ENCODE measurements at places on chromosomes 4 and X.

DNA sequence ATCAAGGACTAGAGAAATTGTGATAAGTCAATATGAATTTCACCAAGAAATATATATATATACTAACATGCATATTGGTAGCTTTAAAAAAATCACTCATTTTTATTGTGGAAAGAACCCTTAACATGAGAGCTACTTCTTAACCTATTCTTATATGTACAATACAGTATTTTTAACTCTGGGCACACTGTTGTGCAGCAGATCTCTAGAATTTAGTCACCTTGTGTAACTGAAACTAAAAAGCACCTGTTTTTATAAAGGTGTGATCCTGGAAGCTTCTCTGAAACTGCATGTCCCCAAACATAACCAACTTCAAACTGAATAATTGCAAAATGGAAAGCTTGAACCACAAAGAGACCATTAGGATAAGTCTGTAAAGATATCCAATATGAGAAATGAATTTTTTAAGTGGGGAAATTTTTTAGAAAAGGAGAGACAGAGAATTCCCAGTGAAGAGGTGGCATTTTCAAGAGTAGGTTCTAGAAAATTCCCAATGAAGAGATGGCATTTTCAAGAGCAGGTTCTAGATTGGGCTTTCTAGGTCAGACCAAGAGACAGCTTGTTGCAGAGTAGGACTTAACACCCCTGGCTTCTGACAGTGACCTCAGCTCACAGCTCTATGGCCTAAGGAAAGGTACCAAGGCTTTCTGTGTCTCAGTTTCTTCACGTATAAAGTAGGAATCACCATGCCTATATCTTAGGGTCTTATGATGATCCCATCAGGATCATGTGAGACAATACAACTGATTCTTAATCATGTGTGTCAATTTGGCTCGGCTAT lies 22.0 kb upstream of the PPARGC1A start:
- no peak for DNase-seq

GRCh38 chrX:68763481-68763880 lies 65.3 kb upstream of the EFNB1 start:
- no peak for DNase-seq

DNA sequence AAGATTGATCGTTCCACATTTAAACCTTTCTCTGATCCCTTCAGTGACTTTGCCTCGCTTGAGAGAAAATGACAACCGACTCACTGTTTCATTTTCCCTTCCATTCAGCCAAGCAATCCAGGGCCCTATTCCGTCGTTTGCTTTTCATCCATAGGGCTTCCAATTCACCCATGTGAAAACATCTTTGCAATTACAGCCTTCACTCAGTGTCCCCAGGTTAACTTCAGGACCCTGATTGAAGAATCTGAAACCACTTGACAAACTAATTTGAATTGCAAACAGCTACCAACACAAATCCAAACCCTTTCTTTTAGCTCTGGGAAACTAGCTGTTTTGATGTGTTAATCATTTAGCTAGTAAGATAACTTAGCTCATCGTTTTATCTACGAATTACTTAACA lies 120.2 kb upstream of the FAM9C start:
- DNase-seq, result no peak

DNA sequence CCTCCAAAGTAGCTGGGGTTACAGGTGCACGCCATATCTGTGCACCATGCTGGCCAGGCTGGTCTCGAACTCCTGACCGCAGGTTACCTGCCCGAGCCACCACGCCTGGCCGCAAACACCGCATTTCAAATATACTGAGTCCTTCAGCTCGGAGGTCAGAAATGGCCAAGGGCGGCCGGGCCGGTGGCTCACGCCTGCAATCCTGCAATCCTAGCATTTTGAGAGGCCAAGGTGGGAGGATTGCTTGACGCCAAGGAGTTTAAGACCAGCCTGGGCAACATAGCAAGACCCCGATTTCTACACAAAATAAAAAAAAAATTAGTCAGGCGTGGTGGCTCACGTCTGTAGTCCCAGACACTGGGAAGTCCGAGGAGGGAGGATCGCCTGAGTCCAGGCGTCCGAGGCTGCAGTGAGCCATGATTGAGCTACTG lies 71.9 kb upstream of the PPP2R3B start:
- DNase-seq, result no peak

DNA sequence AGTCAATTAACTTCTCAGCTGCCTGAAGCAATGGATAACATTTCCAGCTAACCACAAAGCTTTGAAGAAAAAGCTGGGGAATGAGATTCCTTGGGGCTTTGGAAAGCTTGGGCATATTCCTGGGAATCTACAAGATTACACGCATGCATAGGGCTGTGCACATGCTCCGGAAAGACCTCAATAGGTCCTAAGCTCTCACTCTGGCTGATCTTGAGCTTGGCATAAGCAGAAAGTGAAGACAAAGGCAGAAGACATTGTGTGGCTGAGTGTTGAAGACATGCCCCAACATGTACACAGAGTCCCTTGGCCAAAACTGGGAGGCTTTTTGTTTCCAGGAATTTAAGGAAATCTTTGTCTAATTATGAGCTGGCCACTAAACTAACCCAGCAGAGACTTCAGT lies 31.2 kb downstream of the ATG4A start:
- no peak for DNase-seq

DNA sequence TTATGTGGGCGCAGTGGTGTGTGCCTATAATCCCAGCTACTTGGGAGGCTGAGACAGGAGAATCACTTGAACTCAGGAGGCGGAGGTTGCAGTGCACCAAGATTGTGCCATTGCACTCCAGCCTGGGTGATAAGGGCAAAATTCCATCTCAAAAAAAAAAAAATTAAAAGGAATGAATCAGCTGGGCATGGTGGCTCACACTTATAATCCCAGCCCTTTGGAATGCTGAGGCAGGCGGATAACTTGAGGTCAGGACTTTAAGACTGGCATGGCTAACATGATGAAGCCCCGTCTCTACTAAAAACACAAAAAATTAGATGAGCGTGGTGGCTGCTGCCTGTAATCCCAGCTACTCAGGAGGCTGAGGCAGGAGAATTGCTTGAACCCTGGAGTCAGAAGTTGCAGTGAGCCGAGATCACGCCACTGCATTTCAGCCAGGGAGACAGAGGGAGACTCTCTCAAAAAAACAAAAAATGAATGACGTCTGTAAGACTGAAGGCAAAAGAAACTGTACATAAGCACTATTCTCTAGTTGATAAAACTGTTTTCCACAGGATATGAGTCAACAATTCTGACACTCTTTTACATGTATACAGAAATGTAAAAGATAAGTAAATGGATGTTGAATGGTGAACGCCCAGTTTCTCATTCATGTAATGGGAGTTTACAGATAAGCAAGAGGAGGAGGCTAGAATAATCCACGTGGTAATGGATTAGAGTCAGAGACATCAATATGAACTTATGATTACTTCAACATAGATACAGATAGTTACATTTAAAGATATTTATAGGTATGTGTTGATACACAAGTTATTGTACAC lies 22.2 kb downstream of the CENPC start:
- DNase-seq, result no peak

DNA sequence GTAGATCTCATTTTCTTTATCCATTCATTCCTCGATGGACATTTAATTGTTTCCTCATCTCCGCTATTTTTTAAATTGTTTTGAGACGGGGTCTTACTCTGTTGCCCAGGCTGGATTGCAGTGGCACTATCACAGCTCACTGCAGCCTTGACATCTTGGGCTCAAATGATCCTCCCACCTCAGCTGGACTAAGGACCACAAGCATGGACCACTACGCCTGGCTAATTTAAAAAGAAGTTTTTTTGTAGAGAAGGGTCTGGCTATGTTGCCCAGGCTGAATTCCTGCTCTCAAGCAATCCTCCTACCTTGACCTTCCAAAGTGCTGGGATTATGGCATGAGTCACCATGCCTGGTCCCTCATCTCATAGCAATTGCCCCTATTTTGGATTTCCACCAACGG lies 7.0 kb upstream of the TRIML1 start:
- no peak for DNase-seq

GRCh38 chr4:6405397-6405706 lies 67.1 kb downstream of the PPP2R2C start:
- DNase-seq, result no peak

- no peak for DNase-seq
Measured at GRCh38 chr4:186642530-186642929, 81.1 kb downstream of the FAT1 start.

DNA sequence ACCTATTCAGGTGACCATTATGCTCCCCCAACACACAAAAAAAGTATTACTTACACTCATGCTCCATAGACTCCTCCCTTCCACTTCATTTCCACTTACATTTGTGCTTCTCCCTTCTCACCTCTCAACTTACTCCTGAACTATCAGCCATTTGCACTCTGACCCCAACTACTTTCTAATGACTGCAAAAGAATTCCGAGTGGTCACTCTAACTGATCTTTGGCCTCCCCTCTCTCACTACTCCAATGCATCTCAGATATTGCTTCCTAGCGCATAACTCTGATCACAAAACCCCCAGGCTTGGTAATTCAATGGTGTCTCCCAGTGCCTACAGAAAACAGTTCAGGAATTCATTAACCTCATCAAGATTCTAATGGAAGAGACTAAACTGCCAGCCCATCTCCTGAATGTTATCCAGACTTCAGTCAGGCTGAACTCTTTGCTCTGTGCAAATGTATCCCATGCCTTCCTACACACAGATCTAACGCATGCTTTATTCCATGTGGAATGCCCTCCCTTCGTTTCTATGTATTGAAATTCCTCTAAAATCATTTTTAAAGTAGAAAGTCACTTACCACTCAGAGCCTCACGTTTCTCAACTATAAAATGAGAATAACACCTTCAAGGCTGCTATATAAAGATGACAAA lies 61.1 kb downstream of the FRYL start:
- no peak for DNase-seq

DNA sequence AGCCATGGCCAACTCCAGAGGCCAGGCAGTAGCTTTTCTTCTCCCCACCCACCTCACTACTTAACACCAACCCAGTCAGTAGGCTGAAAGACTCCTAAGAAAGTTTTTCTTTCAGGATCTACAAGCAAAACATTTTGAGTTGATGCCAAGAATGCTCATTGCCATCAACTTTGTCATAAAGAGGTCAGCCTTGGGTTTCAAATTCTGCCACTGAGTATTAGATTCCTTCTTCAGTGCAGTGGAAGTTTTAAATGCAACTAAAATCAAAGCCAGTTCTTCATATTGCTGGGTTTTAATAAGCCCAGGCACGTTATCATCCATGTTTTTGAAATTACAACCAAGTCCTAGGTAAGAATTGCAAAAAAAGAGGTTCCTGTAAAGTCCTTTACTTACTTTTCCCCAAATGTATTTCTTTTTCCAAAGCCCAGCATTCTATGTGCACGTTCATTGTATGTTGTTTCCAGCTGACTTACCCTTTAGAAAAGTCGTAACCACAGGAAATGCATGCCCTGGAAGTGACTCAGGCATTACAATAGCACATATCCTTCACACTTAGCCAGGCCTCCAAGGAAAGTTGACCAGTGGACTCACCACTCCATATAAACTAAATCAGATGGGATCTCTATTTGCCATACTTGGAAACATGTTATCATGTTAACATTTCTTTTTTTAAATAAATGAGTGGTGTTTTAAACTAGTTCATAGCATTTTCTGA lies 229.9 kb downstream of the SOX3 start:
- DNase-seq, result no peak

DNA sequence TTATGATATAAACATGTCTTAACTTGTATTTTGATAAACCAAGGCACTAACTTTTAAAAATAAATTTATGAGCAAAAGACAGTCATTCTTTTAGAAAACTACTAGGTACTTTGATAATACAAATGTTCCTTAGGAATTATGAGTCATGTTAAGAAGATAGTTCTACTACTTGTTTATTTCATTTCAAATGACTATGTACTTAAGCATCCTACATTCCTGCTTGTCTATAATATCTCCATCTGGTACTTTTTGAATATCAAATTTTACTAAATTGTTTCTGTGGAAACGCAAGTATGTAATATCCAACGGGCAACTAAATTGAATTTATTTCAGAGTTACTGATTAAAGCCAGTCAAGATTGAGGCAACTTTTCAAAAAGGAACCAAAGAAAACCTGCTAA lies 61.8 kb downstream of the CAMK2D start:
- DNase-seq, result no peak

DNA sequence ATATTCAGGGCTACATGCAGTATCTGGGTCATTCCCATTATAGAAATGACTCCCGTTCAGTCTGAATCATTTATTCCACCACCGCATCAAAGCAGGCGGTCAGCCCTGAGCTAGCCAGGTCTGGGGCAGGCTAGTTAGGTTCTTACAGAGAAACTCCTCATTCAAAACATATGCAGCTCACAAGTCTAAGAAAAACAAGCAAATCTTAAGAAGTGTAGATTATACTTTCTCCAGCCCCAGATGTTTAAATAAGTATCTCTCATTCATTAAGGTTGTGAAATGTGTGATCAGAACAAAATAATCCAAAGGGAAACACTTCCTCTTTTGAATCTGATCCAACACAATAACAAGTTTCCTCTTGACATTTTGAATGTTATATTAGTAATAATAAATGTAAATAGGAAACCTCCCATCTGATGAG lies 441.9 kb downstream of the INPP4B start:
- no peak for DNase-seq

GRCh38 chr4:47736146-47736545 lies 101.7 kb downstream of the CORIN start:
- DNase-seq, result no peak

DNA sequence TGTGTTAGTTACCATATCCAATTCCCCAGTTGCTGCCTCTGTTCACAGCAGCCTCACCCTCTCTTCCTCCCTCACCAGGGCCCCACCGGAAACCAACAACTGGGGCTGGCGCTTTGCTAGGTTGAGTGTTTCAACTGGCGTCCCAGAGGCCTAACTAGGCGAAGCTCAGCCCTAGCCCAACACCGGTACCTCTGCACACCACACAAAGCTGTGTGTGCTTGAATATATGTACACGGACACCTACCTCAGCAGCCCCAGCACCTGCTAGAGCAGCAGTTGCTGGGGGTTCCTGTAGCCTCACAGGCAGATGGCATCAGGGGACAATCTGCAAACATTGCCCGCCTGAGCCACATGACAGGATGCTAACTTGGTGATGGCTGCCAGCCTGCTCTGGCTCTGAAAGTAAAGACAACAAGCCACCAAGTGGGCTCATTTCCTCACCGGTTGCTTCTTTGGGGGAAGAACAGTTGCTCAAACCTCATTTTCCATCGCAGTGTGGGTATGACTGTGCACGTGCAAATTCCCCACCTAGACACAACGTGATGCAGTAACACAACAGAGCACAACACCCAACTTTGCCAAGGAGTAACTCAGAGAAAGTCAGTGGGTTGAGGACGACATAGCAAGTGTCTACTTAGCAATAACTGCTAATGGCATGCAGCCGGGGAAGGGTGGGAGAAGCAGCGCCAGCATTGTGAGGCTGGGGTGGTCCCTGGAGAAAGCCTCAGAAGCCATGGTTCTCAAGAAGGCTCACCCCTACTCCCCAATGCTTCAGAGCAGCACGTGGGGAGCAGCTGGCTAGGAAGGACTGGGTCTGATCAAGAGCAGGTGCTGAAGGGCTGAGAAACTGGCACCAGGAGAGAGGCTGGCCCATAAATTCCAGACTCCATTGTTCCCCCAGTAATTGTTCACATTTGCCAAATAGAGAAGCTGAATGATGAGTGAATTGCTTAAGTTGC lies 139.5 kb downstream of the SH3KBP1 start:
- peak; percentile 53 for DNase-seq

Measured in T-helper 9 cell (primary cell).